ENCODE measurements at places on chromosomes 13 and 19. TPM values are rescaled to one million over a fixed set of nuclear protein-coding genes. Genes with fewer than 3 reads are reported as not detected.

The LYPD4 gene
- not detected for total RNA-seq

The ZNF649 gene
- total RNA-seq = 14.2 TPM

The SLC35E1 gene
- total RNA-seq = 35.9 TPM

The PRR12 gene
- total RNA-seq = 18.8 TPM

The COL5A3 gene
- total RNA-seq = 0.70 TPM

The BAX gene
- 113 TPM for total RNA-seq

The TNFSF9 gene
- 2.5 TPM for total RNA-seq

The OR10H1 gene
- not detected for total RNA-seq

The IL17D gene
- 0.26 TPM for total RNA-seq

The TRIM13 gene
- total RNA-seq = 28.2 TPM

The PCDH20 gene
- total RNA-seq = 1.0 TPM

The CLDN10 gene
- 0.28 TPM for total RNA-seq

The PSENEN gene
- 55.7 TPM for total RNA-seq

The PBX4 gene
- 5.3 TPM for total RNA-seq

The RNF225 gene
- not detected for total RNA-seq

The HSPH1 gene
- total RNA-seq = 39.2 TPM

The CABP5 gene
- total RNA-seq = not detected

The DUXA gene
- total RNA-seq = not detected

The CAMSAP3 gene
- total RNA-seq = 0.80 TPM

The PIN1 gene
- 40.7 TPM for total RNA-seq

The CCDC169 gene
- not detected for total RNA-seq

The CD79A gene
- total RNA-seq = 231 TPM

The CPAMD8 gene
- 6.8 TPM for total RNA-seq

The C3 gene
- total RNA-seq = 19.7 TPM

The NLRP12 gene
- total RNA-seq = 6.9 TPM

The FGF14 gene
- not detected for total RNA-seq

The CYP2A6 gene
- not detected for total RNA-seq

The PSG1 gene
- total RNA-seq = not detected

The IGFL1 gene
- not detected for total RNA-seq

The IL11 gene
- total RNA-seq = not detected

The ZNF773 gene
- total RNA-seq = 19.5 TPM

The CELF5 gene
- not detected for total RNA-seq

The C13orf42 gene
- total RNA-seq = not detected

Measured in spleen (tissue), 13 donors.